Right ventricle myocardium inferior (tissue), 1 donor: ENCODE measurements at places on chromosomes 3 and 15. TPM values are rescaled to one million over a fixed set of nuclear protein-coding genes. Genes with fewer than 3 reads are reported as not detected.

The SLC24A5 gene
- total RNA-seq = not detected

The CLASP2 gene
- 69.4 TPM for total RNA-seq

DNA sequence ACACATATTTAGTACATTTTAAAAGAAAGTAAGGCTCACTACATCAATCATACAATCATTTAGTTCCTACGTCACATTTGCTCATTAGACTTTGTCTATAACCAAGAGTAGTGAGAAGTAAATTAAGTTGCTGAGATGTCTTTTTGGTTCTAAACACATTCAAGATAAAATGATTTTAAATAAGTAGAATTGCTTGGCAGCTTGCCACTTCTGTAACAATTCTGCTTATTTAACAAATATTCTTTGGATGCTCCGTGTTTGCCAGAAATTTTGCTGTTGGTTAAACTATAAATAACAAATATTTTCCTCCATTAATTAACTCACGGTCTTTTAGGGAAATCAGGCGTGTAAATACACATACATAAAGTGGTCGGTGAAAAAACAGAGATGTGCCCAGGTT is 18.3 kb downstream of the SUCNR1 start:
- no peak for DNase-seq

DNA sequence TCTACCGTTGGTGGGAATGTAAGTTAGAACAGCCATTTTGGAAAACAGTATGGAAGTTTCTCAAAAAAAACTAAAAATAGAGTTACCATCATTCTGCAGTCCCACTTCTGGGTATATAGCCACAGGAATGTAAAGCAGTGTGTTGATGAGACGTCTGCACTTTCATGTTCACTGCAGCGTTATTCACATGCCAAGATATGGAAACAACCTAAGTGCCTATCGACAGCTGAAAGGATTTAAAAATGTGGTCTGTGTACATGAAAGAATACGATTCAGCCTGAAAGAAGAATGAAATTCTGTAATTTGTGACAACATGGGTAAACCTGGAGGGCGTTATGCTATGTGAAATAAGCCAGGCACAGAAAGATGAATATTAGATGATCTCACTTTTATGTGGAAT is 157.7 kb downstream of the THSD4 start:
- DNase-seq = no peak
